ENCODE measurements at places on chromosomes 16 and 17. TPM values are rescaled to one million over a fixed set of nuclear protein-coding genes. Genes with fewer than 3 reads are reported as not detected.

GRCh38 chr17:60086818-60087591 is 8.3 kb upstream of the HEATR6 start:
- H3K36me3 ChIP-seq, result no peaks in the 10 kb centered on the region
- H3K4me3 ChIP-seq, result no peak overlapping the region
- no peak for DNase-seq
- H3K27ac ChIP-seq, result no peak overlapping the region
- H3K4me1 ChIP-seq, result no peaks in the 10 kb centered on the region

- no peak overlapping the region for H3K27ac ChIP-seq
- DNase-seq, result no peak
- H3K27me3 ChIP-seq, result no peaks in the 10 kb centered on the region
- H3K4me3 ChIP-seq, result no peak overlapping the region
Observed at GRCh38 chr17:2375406-2375805, 25.5 kb downstream of the MNT start.

ABCA10 gene
- 7.5 TPM for polyA plus RNA-seq

TEKT5 gene
- 0.09 TPM for polyA plus RNA-seq

SMTNL2 gene
- polyA plus RNA-seq, result 10.1 TPM

DNA sequence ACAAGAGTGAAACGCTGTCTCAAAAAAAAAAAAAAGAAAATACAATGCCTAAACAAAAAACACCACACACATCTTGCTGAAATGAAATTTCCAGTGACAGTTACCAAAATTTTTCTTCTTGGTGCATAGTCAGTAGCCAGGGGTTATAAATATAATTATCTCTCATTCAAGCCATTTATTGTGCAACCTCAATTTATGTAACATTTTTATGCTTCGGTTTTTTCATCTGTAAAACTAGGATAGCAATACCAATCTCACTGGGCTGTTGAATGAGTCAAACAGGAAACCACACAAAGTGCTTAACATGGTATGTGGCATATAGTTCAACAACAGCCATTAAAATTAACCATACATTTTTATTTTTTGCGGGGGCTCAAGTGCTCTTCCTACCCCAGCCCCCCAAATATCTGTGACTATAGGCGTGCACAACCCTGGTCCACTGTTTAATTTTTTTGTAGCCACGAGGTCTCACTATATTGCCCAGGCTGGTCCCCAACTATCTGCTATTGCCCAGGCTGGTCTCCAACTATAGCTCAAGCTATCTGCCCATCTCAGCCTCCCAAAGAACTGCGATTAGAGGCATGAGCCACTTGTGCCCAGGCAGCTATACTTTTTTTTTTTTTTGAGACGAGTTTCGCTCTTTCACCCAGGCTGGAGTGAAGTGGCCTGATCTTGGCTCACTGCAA is 2.6 kb downstream of the COG4 start:
- H3K4me1 ChIP-seq, result peaks cover 6% of the 10 kb centered on the region
- no peak overlapping the region for H3K27ac ChIP-seq
- no peak for DNase-seq
- no peak overlapping the region for H3K4me3 ChIP-seq
- H3K36me3 ChIP-seq, result peaks cover 23% of the 10 kb centered on the region
- no peaks in the 10 kb centered on the region for H3K27me3 ChIP-seq

DNA sequence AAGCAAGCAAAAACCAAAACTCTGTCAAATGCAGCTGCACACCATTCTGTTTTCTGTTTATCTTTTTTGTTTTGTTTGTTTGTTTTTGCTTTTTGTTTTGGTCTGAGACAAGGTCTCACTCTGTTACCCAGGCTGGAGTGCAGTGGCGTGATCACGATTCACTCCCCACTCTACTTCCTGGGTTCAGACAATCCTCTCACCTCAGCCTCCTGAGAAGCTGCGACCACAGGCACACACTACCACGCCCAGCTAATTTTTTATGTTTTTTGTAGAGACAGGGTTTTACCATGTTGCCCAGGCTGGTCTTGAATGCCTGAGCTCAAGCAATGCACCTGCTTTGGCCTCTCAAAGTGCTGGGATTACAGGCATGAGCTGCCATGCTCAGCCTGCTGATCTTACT is 19.3 kb upstream of the SLFN13 start:
- no peaks in the 10 kb centered on the region for H3K36me3 ChIP-seq
- no peak overlapping the region for H3K27ac ChIP-seq
- H3K4me1 ChIP-seq, result no peaks in the 10 kb centered on the region
- H3K27me3 ChIP-seq, result peaks cover 24% of the 10 kb centered on the region
- no peak for DNase-seq

ABHD15 gene
- polyA plus RNA-seq, result 25.6 TPM

DNA sequence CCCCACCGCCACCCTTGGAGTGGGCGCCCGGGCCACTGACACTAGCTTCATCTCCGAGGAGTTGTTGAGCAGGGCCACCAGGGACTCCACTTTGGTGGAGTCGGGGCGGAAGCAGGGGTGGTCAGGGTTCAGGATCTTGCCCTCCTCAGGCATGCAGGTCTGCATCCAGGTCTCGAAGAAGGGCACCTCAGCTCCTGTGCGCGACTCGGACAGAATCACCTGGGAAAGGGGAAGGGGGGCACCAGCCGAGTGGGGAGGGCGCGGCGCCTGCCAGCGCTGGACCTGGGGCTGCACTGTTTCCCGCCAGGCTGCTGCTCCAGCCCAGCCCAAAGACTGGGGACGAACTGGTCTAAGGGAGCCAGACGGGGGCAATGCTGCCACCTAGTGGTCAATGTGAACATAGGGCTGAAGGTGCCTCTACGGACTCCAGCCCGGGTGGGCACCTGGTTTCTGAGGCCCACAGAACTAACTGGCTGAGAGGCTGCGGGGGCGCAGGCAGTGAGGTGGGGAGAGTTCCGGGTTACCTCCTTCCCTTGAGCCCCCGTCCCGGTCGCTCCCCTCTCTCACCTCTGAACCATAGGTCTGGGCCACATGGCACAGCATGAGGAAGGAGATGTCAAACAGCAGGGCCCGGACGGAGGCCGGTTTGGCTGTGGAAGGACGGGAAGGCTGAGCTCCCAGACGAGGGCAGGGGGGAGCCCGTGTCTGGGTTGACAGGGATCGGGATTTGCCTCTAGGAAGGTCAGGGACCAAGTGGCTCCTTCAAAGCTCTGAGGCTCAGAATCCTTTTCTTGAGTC is 11.8 kb downstream of the CSF3 start:
- peak; percentile 64 for DNase-seq
- H3K27me3 ChIP-seq, result no peaks in the 10 kb centered on the region
- peaks cover 92% of the 10 kb centered on the region for H3K36me3 ChIP-seq
- no peak overlapping the region for H3K27ac ChIP-seq

DNA sequence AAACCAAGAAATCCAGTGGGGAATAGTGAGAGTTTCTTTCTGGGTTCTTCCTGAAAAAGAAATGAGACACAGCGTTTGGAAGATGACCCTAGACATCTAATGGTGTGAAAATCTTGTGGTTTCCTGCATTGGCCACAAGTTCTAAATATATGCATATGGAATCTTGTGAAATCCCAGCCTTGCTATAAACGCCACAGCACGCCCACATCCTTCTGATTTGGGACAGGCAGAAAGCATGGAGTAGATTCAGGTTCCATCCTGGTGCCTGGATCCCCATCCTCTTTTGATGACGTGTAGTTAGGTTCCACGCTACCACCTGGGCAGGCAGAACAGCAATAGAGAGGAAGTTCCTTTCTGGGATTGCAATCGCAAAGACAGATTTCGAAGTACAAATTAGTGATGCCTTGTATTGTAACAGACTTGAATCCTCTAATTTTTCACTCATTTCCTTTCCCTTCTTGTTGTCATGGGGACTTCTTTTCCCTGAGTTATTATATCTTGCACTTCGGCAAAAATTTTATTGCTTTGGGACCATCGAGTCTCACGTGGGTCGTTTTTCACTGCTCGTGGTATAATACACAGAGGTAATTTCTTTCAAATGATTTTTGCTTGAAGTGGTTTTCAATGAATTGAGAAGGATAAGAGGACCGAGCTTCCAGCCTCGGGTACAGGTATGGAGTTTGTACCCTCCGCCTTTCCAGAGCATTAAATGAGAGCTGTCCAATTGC is 37.6 kb downstream of the HS3ST4 start:
- no peak for DNase-seq
- no peak overlapping the region for H3K27ac ChIP-seq
- H3K36me3 ChIP-seq, result no peaks in the 10 kb centered on the region

DNA sequence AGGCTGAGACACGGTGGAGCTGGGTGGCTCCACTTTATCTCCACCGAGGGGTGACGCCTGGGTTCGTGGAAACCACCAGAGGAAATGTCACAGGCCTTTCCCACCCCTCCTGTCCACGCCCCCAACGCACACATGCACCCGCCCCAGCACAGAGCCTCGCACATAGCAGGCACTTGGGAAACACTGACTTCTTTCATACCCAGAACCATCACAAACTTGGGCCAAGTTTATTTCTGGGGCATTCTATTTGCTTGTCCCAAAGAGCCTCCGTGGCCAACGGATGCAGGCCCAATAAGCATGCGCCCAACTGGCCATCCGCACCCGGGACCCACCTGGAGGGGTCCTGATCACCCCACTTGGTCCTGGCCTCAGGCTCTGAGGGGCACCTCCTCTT is 3.3 kb downstream of the BCAR1 start:
- H3K4me3 ChIP-seq, result no peak overlapping the region
- no peak for DNase-seq
- H3K27ac ChIP-seq, result no peak overlapping the region
- H3K36me3 ChIP-seq, result peaks cover 13% of the 10 kb centered on the region
- no peaks in the 10 kb centered on the region for H3K27me3 ChIP-seq

SLC2A4 gene
- 1.1 TPM for polyA plus RNA-seq

KCNJ16 gene
- 12.7 TPM for polyA plus RNA-seq

GRCh38 chr16:89005201-89006035 is 28.4 kb upstream of the CBFA2T3 start:
- DNase-seq, result no peak
- H3K36me3 ChIP-seq, result no peaks in the 10 kb centered on the region
- no peak overlapping the region for H3K27ac ChIP-seq
- peaks cover 38% of the 10 kb centered on the region for H3K27me3 ChIP-seq

GRCh38 chr17:4287710-4288109 is 23.9 kb upstream of the ANKFY1 start:
- H3K4me3 ChIP-seq, result no peak overlapping the region
- peaks cover 12% of the 10 kb centered on the region for H3K36me3 ChIP-seq
- H3K27me3 ChIP-seq, result no peaks in the 10 kb centered on the region
- peaks cover 3% of the 10 kb centered on the region for H3K4me1 ChIP-seq
- no peak overlapping the region for H3K27ac ChIP-seq

UNC45B gene
- polyA plus RNA-seq, result 0.28 TPM

DNA sequence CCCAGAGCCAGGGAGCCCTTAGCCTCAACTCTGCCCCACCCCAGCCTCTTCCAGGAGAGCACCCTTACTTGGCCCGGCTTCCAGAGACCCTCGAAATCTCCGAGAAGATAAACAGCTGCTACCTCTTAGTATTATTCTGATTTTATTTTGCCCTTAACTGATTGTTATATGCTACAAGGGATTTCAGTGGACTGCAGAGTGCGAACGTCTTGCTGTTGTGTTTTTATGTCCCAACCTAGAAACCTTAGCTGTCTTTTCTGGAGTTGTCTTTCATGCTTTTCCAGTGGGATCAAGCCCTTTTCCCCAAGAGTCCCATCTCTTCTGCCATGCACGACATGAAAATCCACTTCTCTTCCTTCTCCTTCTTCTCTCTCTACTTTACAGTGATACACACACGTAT is 47.0 kb downstream of the SNX20 start:
- no peak overlapping the region for H3K4me3 ChIP-seq
- H3K27ac ChIP-seq, result no peak overlapping the region
- no peaks in the 10 kb centered on the region for H3K27me3 ChIP-seq

GRCh38 chr16:60731329-60732050 is 1304.7 kb downstream of the CDH8 start:
- DNase-seq, result no peak
- H3K27me3 ChIP-seq, result no peaks in the 10 kb centered on the region
- no peaks in the 10 kb centered on the region for H3K4me1 ChIP-seq
- no peak overlapping the region for H3K4me3 ChIP-seq
- no peak overlapping the region for H3K27ac ChIP-seq

DNA sequence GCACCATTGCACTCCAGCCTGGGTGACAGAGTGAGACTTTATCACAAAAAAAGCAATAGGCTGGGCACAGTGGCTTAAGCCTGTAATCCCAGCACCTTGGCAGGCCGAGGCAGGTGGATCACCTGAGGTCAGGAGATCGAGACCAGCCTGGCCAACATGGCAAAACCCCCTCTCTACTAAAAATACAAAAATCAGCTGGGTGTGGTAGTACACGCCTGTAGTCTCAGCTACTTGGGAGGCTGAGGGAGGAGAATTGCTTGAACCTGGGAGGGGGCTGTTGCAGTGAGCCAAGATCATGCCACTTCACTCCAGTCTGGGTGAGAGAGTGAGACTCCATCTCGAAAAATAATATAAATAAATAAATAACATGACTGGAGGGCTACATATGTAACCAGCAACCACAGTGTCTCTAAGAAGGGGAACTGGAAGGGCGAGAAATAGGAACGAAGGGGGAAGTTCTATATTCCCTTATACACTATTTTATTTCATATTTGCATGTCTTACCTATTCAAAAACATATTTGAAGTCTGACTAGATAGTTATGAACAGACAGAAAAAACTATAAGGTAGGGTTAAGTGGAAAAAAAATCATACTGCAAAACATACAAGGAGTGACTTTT is 25.9 kb downstream of the MYH11 start:
- H3K4me3 ChIP-seq, result no peak overlapping the region
- H3K36me3 ChIP-seq, result no peaks in the 10 kb centered on the region
- H3K27me3 ChIP-seq, result no peaks in the 10 kb centered on the region
- no peak for DNase-seq
- no peak overlapping the region for H3K27ac ChIP-seq

SHISA6 gene
- polyA plus RNA-seq, result 0.24 TPM

GRCh38 chr17:75109046-75109406 is 743 bp upstream of the ARMC7 start:
- no peak overlapping the region for H3K27ac ChIP-seq
- DNase-seq, result peak; percentile 32
- peaks cover 5% of the 10 kb centered on the region for H3K27me3 ChIP-seq
- H3K36me3 ChIP-seq, result peaks cover 15% of the 10 kb centered on the region
- H3K4me3 ChIP-seq, result peak overlapping the region; percentile 87

GRCh38 chr17:81386646-81387099 is 8.6 kb upstream of the BAHCC1 start:
- H3K36me3 ChIP-seq, result no peaks in the 10 kb centered on the region
- peak overlapping the region; percentile 91 for H3K27ac ChIP-seq
- H3K27me3 ChIP-seq, result no peaks in the 10 kb centered on the region
- peak; percentile 82 for DNase-seq
- H3K4me3 ChIP-seq, result peak overlapping the region; percentile 69

GRCh38 chr17:48752399-48753288 is 24.1 kb upstream of the HOXB13 start:
- H3K4me1 ChIP-seq, result no peaks in the 10 kb centered on the region
- no peaks in the 10 kb centered on the region for H3K36me3 ChIP-seq
- no peak for DNase-seq
- H3K27ac ChIP-seq, result no peak overlapping the region
- no peak overlapping the region for H3K4me3 ChIP-seq

KRT33A gene
- polyA plus RNA-seq, result not detected

MT1M gene
- polyA plus RNA-seq, result 2.5 TPM

OTOP3 gene
- polyA plus RNA-seq, result 13.8 TPM

DNA sequence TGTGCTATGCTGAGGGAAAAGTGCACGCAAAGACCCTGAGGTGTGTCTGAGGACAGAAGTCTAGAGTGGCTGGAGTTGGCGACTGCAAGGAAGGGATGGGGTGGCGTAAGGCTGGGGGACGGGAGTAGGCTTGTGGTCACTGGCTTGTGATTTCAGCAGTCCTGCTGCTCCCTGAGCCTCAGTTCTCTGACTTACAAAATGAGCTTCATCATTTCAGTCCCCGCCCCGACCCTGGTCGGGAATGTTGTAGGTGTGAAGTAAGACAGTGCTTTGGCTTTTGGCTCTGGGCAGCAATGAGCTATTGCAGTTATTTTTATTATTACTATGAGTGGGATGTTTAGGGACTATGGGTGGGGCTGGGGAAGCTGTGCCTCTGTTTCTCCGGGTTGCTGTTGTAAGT is 8.6 kb downstream of the ADGRG1 start:
- no peak overlapping the region for H3K27ac ChIP-seq
- no peaks in the 10 kb centered on the region for H3K27me3 ChIP-seq
- DNase-seq, result no peak
- H3K4me1 ChIP-seq, result peaks cover 49% of the 10 kb centered on the region
